ENCODE measurements at places on chromosomes 13 and 19.

- DNase-seq, result no peak
Measured at GRCh38 chr19:44875666-44876451, 15.2 kb upstream of the TOMM40 start.

DNA sequence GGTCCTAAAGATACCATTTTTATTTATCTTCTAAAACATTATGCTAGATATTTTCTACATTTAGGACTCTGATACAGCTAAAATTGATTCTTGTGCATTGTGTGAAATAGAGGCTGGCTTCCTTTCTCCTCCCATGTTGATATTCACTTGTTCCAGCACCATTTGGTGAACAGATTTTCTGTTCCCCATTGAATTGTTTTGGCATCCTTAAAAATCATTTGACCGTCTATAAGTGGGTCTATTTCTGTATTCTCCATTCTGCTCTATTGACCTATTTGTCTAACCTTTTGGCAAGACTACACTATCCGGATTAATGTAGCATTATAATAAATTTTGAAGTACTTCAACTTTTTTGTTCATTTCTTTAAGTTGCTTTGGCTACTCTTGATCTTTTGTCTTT, 2689.2 kb downstream of the PCDH9 start:
- DNase-seq, result no peak

DNA sequence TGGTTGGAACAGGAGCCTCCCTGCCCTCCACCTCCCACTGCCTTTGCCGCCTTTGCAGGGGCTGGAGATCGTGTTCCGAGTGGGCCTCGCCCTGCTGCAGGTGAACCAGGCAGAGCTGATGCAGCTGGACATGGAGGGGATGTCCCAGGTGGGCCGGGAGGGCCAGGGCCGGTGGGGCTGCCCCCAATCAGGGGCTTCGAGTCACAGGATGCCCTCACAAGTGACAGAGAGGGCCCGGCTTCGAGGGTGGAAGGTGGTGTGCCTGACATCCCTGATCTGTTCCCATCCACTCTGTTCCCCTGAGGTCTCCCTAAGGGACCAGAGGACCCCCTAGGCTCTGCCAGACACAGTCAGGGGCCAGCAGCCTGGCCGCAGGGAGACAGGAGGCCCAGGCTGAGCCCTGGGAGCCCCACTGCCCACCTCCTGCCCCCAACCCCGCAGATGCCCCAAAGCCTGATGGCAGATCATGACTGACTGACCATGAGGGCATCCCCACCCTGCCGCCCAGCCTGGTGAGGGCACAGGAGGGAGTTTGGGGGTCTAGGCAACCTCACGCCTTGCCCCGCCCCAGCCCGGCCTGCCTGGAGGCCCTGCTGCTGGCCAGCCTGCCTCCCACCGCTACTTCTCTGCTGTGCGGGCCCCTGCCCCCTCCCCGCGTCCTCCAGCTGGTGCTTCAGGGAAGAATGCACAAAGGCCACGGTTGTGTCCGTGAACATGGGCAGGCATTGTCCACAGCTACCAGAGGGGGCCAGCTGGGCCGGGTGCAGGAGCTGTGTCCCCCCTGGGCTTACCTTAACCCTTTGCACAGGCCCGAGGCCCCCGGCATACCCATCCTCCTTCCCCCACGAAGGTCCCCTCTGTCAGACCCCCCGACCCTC, 21.8 kb downstream of the EVI5L start:
- peak; percentile 95 for DNase-seq

DNA sequence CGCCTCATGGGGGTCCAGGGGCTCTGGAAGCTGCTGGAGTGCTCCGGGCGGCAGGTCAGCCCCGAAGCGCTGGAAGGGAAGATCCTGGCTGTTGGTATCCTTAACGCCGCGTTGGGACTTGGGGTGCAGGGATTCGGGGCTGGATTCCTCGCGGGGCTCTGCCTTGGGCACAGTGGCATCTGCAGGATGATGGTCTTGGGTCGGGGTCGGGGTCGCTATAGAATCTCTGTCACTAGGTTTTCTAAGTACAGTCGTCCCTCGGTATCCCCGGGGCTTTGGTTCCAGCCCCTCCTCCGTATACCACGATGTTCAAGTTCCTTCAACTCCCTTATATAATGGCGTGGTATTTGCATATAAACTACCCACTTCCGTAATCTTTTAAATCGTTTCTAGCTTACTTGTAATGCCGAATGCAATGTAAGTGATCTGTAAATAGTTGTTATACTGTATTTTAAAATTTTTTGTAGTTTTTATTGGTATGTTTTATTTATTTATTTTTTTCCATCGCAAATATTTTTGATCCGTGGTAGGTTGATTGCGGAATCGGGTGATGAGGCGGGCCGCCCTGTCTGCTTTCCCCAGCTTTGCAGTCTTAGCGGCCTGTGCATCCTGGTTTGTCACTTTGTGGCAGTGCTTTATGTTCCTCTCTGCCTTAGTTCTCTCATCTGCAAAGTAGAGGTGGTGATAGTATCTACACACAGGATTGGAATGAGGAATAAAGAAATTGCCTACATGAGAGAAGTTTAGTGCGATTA, 606 bp downstream of the ERCC5 start:
- peak; percentile 59 for DNase-seq

GRCh38 chr19:35562336-35562735, 1.1 kb downstream of the ATP4A start:
- DNase-seq, result no peak

GRCh38 chr13:47862841-47863240, 138.2 kb downstream of the SUCLA2 start:
- no peak for DNase-seq

Measured in pons (tissue), 1 donor.